ENCODE measurements at places on chromosomes 5 and 9.

DNA sequence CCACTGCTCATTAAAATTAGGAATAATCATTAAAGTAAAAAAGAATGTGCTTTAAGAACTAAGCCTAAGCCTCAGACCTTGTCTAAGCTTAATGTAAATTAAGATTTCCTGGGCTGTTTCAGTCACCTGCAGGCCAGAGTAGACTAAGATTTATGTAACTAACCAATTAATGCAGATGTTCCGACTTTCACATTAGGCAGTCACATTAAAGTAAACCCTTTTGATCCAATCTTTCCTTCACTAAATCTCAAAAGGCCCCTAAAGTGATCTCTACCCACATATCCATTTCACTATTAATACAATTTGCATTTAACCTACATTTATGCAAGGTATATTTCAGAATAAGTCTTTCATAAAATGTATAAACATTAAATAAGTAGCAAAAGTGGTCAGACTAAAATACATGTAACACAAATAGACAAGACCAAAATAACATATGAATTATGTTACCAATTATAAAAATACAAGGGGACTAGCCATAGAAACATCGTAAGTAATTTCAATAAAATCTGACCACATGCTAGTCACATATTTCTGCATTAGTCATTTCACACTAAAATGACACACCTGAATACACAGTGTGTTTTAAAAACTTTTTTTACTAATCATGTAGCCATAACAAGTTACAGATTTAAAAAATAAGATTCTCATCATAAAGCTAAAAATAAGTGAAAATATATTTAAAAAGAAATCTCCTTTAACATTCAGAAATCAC, 7.7 kb downstream of the NR3C1 start:
- DNase-seq: no peak

DNA sequence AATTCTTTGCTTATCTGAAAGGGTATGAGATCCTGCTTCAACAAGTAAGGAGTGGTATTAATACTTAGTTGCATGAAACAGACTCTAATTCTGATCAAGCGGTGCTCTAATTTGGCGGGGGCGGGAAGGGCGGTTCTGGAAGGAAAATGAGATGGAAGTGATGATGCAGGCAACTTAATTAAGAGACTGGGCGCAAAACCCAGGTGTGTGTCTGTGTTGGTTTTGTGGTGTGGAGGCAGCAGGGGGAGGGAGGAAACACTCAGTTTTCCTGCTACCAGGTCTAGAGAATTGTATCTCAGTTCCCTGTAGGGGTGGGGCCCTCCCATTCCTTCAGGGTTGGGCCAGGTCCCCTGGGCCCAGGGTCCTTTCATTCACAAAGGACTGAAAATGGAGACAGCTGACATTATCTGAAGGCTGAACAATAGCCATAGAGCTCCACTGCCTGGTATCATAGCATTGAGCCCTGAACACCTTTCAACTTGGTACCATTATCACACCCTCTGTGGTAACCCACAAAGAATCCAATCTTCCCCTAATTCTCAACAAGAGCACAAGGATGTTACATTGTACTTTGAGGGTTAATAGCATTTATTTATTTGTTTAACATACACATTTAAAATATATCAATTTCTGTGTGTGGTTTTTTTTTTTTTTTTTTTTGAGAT, 17.2 kb upstream of the C5orf47 start:
- no peak for DNase-seq

DNA sequence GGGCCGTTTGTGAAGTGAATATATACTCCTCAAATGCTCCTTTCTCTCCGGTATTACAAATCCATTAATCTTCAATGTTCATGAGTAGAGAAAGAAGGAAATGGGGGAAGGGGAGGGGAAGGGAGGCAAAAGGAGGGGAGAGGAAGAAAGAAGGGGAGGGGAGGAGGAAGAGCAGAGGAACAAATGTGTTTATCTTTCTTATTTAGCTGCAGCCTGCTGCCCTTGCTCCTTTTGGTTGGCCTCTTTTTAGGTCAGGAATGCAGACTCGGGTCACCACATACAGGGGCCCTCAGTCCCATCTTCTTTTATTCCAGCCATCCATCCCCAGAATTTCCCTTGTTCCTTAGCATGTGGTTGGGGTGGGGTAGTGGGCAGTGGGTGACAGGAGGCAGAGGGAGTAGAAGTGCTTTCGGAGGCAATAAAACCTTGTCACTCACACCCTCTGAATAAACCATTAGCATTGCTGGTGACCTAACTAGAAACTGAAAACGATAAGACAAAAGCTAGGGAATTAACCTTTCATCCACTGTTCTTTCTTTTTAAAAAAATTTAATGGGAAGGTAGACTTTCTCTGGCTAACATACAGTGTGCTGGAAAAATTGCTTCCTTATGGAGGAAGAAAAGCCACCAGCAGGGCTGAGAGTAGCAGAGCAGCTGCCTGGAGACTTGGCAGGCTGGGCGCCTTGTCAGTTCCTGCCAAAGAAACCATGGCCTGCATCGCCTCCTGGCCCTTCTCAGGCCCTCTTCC, 16.8 kb upstream of the PRLR start:
- no peak for DNase-seq

GRCh38 chr5:119335261-119335677, 20.6 kb upstream of the TNFAIP8 start:
- DNase-seq: no peak

DNA sequence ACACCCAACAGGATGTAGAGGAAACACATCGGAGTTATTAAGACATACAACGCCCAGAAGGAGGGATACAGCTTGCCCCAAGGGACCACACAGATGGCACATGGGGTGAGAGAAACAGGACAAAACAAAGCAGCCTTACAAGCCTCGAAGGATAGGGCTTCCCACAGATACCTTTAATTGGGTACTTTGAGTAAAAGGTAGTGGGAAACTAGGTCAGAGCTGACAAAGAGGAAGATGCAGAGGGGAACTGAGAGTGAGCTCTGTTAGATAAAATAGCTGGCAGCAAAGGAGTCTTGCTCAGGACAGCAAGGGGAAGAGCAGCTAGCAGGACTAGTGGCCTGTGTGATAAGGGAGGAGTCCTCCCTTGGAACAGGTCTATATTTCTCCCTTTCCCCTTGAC, 48.2 kb downstream of the OTP start:
- no peak for DNase-seq

DNA sequence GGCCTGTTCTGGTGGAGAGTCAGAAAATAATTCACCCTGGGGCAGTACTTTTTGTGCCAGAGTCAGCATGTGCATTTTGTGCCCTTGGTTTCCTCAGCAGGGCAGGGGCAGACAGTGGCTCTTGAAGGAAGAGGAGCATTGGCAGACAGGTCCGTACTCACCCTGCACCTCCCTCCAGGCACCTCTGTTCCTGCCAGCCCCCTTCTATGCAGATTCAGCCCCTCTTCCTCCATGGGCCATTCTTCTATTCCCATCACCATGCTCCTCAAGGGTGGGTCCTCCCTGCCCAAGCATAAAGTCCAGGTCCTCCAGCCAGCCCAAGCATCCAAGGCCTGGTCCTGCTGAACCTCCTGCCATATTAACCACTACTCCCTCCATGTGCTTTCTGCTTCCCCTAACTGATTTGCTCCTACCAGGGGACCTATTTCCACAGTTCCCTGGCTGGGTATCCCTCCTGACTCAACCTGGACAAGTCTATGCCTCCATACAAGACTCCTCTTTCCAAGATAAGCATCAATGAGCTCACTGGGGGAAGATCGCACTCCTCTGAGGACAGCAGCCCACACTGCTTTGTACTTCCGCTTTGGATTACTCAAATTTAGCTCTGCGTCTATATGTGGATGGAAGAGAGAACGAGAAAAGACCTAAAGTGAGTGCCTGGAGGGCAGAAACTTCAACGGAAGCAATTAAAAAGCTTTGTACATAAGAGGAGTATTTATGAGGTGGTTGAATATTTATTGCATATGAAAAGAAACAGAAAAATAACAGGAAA, 9.3 kb upstream of the ACSL6 start:
- no peak for DNase-seq

- DNase-seq: no peak
Measured at GRCh38 chr5:137621861-137622823, 113.7 kb downstream of the KLHL3 start.

DNA sequence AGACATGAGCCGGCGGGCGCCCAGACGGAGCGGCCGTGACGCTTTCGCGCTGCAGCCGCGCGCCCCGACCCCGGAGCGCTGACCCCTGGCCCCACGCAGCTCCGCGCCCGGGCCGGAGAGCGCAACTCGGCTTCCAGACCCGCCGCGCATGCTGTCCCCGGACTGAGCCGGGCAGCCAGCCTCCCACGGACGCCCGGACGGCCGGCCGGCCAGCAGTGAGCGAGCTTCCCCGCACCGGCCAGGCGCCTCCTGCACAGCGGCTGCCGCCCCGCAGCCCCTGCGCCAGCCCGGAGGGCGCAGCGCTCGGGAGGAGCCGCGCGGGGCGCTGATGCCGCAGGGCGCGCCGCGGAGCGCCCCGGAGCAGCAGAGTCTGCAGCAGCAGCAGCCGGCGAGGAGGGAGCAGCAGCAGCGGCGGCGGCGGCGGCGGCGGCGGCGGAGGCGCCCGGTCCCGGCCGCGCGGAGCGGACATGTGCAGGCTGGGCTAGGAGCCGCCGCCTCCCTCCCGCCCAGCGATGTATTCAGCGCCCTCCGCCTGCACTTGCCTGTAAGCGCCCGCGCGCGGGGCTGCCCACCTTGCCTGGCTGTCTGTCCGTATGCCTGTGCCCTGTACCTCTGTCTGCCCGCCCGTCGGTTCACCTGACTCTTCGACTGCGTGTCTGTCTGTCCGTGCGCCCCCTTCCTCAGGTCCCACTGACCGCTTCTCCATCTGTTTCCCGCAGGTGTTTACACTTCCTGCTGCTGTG, 412 bp downstream of the FGF18 start:
- DNase-seq: no peak

- no peak for DNase-seq
Measured at GRCh38 chr5:95615164-95615467, 4.8 kb upstream of the GPR150 start.

DNA sequence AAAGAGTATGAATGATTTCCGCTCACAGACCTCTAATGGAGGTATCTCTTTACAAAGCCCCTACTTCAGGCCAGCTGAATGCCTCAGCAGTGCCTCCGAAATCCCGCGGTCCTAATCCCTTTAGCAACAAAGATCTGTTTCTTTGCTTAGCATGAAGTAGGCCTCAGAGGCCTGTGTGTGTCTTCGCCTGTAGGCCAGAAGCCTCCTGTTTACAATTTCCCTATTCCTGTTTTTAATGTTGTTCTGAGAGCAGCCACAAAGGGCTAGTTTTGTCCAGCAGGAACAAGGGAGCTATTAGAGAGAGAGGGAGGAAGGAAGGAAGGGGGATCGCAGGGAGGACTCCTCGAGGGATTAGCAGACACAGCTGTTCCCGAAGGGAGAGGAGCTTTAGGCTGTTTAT, 166.4 kb upstream of the SPRY4 start:
- DNase-seq: no peak

DNA sequence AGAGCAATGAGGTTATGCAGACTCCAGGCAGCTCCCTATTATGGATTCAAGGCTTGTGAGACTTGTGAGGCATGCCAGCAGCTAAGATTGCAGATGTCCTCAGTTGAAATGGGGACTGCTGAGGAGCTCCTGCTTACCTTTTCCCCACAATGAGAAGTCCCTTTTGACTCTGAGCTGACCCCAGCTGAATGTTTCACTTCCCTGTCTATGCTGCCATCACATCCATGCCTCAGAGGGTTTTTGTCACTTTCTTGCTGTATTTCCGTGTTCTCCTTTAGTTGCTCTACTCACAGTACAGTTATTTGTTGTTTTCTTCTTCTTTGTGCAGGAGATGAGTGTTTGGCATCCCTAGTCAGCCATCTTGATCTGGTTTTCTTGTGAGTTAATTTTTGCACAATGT, 18.8 kb upstream of the OR2S2 start:
- no peak for DNase-seq
